Activated naive CD8-positive, alpha-beta T cell treated with anti-CD3 and anti-CD28 coated beads, Interleukin-2, amount 50 U/mL, for 24 hours (primary cell): ENCODE measurements at places on chromosomes 5 and 9.

DNA sequence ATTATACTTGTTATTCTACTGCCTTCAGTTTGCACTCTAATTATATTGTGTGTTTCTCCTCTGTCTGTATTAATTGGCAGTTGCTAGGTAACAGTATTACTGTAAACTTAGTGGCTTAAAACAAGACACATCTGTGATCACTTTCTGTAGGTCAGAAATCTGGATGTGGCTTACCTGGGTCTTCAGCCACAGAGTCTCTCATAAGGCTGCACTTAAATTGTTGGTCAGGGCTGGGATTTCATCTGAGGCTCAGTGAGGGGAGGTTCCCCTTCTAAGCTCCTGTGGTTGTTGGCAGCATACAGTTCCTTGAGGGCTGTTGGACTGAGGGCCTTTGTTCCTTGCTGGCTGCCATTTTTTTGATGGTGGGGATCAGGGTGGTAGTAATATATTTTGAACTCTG, 68.8 kb downstream of the SLC44A1 start:
- DNase-seq, result no peak

- no peak for DNase-seq
These were observed 6.8 kb upstream of the ANKRD33B start for GRCh38 chr5:10556893-10557746.

DNA sequence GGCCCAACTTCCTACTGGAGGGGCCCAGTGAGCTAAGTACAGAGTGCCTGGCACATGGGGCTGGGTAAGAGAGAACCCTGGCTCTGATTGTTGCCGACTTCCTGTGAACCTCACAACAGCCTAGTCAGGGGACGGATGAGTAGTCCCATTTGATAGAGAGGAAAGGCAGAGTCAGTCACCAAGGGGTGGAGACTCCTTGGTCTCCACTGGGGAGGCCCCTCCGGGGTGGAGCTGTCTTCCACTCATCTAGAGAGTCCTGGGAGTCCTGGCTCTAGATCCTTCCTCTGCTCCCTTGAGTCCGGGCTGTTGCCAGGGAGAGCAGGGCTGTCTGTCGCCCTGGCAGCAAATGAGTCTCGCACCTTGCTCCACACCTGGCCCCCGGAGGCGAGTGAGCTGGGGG, 8.0 kb downstream of the GRK6 start:
- peak; percentile 63 for DNase-seq

DNA sequence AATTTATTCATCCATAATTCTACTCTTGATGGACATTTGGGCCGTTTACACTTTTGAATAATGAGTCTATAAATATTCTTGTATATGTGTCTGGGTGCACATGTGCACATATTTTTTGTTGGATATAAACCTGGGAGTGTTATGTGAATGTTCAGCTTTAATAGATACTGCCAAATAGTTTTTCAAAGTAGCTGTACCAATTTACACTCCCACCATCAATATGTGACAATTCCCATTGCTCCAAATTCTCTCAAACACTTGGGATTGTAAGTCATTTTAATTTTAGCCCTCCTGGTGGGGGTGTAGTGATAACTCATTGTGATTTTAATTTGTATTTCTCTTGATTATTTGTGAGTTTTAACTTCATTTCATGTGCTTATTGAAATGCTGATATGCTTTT, 114.9 kb downstream of the GRIA1 start:
- DNase-seq, result no peak

DNA sequence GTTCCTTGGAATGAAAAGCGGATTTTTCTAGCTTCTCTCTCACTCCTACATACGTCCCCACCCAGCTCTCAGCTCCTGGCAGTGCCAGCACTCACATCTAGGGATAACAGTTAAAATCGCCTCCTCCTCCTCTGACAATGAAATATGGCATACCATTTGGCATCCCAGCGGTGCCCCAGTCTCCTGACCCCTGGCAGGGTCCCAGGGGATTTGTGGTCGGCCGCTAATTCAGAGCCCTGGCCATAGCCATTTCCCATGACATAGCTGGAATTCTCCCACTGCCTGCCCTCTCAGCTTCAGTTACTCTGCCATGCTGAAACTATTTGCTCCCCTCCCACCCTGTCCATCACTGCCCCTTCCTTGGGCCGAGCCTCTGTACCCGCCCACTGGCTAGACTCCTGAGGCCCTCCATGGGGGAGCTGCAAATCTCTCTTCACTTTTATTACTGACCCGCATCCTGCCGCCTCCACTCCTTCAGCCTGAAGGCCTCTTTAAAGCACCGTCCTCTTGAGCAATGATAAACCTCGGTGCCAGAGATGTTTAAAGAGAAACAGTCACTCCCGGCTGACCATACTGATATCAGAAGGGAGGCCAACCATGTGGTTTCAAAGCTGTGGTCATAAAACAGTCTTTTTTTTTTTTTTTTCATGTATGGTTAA, 139.8 kb downstream of the SLIT3 start:
- DNase-seq, result no peak

- no peak for DNase-seq
These were observed 384.6 kb upstream of the KLF4 start for GRCh38 chr9:107874137-107874536.

DNA sequence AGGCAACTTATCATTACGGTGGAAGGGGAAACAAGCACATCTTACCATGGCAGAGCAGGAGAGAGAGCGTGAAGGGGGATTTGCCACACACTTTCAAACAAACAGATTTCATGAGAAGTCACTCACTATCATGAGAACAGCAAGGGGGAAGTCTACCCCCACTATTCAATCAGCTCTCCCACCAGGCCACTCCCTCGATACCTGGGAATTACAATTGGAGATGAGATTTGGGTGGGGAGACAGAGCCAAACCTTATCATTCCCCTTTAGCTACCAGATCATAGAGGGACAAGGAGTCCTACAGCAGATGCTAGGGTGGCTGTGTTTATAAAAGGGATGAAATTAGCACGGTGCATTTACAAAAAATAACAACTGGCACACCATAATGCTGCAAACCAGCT, 2149.4 kb upstream of the ACO1 start:
- DNase-seq, result no peak

GRCh38 chr5:43711496-43711895, 108.5 kb downstream of the NNT start:
- DNase-seq, result no peak

- DNase-seq, result no peak
These were observed 32.4 kb upstream of the CEP120 start for GRCh38 chr5:123455640-123456039.

GRCh38 chr9:131335368-131335755, 45.8 kb downstream of the PLPP7 start:
- no peak for DNase-seq

DNA sequence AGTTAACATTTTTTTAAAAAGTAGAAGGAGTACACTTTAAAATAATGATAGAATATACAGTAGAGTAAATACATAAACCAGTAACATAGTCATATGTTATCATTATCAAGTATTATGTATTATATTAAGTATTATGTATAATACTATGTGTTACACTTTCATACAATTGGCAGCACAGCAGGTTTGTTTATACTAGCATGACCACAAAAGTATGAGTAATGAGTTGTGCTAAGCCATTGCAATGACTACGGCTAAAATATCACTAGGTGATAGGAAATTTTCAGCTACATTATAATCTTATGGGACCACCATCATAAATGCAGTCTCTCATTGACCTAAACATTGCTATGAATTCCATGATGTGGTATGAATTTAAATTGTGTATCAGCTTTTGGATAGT, 506.0 kb downstream of the HTR1A start:
- DNase-seq, result no peak

- DNase-seq, result peak; percentile 19
These were observed 247.4 kb upstream of the RASA1 start for GRCh38 chr5:87020099-87020934.
